GM12892 (cell line): ENCODE measurements at places on chromosomes 5 and 9.

GRCh38 chr5:74141053-74141452 lies 499.5 kb downstream of the ENC1 start:
- DNase-seq = no peak

GRCh38 chr5:151104795-151105194 lies 24.0 kb upstream of the TNIP1 start:
- no peak for DNase-seq

- no peak for DNase-seq
These were observed 323.6 kb upstream of the PRR16 start for GRCh38 chr5:120140501-120140900.

GRCh38 chr9:83013867-83014605 lies 48.9 kb downstream of the RASEF start:
- no peak for DNase-seq

- DNase-seq = no peak
These were observed 838.0 kb upstream of the DMAC1 start for GRCh38 chr9:8637626-8638025.

GRCh38 chr9:123373946-123374345 lies 17.9 kb downstream of the CRB2 start:
- DNase-seq = no peak

DNA sequence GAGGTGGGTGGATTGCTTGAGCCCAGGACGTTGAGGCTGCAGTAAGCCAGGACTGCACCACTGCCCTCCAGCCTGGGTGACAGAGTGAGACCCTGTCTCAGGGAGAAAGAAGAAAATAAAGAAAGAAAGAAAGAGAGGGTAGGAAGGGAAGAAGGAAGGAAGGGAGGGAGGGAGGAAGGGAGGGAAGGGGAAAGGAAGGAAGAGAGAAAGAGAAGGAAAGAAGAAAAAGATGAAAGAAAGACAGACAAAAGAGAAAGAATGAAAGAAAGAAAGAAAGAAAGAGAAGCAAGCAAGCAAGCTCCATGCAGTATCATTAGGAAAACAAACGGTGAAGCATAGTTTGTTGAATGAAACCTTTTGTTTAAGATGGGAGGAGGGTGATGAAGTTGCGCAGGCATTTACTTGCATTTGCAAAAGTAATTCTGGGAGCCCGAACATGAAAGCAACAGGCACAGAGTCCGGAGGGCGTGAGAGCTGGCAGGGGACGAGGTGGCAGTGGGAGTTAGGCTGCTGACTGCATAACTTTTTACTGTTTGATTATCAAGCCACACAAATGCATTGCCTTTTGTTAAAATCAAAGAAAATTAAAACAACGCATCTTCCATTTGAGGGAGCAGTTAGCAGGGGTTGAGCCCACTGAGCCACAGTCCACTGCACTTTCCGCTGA lies 26.0 kb upstream of the CEP72 start:
- no peak for DNase-seq

GRCh38 chr5:132489871-132490483 lies 596 bp downstream of the IRF1 start:
- peak; percentile 67 for DNase-seq

DNA sequence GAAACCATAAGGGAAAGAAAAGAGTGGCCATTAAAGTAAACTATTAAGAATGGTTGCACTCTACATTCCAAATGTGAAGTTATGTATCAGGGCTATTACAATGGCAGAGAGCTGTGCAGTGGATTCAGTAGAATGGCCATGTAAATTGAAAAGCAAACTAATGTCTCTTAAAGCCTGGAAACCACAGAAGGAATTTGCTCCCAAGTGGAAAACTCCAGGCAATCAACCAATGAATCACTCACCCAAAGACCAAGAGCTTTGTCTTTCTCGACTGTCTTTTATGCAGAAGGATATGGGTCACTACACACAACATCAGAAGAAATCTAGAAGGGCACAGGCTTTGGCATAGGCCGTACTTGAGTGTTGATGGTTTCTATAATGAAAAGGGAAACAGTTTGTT lies 114.9 kb downstream of the TLE1 start:
- DNase-seq = no peak

DNA sequence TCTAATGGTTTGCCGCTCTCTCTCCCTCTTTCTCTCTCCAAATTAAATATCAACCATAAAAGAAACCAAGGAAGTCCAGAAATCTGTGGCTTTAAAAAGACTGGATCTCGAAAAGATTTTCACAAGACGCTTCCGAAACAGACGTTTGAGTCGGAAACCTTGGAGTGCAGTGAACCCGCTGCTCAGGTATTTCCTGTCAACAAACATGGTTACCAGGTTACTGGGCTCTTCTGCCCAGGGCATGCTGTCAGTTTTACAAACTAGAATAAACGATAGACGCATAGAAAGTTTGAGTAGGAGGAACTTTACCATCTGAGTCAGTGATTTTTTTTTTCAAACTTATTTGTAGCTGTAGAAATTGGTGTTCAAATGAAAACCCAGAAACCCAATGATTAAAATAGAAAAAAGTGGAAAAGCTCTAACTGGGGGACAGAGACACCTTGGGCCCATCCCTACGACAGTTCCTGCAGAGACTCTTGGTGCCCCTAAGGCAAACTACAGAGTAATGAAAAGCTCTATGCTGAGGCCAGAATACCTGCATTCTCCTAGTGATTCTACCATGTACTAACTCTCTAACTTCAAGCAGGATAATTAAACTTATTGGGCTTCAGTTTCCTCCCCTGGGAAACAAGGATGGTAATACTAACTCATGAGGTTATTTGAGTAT lies 90.0 kb downstream of the DOCK8 start:
- DNase-seq = no peak

GRCh38 chr5:174272671-174273070 lies 227.2 kb downstream of the NSG2 start:
- DNase-seq = no peak

DNA sequence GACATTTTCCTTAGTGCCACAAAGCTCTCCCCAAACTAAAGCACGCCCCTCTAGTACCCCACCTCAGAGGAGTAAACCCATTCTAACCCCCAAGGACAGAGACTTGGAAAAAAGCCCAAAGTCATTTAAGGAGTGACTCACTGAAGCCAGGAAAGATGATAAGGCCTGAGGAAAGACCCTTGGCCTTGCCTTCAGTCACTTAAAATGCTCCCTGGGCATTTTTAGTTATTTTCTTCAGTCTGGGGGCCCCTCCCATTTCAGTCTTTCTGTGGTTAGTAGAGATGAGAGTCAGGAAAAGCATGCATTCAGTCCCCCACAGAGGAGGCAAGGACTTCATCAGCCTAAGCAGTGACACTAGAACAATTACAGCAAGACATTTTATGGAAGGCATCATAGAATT lies 13.7 kb upstream of the TLX3 start:
- no peak for DNase-seq

DNA sequence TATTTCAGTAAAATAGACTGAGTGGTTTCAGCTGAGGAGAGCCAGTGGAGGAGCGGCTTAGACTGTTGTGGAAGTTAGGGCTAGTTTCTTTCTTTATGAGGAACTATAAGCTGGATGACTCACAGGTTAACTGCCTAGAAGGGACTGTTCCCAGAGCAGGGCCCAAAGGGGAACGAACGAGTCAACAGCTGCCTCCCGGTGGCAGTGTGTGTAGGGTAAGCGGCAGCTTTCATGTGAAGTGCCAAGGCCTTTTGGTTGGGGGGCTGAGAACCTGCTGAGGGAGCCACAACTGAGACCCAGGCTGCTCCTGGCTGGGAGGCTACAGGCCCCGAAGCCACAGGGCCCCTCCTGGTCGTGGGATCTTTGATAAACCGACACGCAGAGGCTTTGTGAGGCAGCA lies 7.0 kb downstream of the SQSTM1 start:
- DNase-seq = no peak

GRCh38 chr9:114722937-114723620 lies 41.1 kb upstream of the TEX48 start:
- no peak for DNase-seq

DNA sequence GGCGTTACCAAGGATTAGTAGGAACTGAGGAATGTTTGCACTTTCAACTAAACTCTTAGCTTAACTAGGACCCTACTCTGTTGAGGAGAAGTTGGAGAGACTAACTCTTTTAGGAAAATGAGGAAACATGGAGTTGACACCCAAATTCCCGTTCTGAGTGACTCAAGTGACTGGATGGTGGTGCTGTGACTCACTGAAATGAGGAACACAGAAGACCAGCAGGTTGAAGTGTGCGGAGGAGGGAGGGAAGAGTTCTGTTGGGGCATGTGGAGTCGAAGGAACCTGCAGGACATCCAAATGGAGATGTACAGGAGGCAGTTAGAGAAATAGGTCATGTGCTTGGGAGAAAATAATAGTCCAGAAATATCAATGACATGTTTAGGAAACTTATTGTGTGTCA lies 8.2 kb downstream of the HEXB start:
- no peak for DNase-seq

DNA sequence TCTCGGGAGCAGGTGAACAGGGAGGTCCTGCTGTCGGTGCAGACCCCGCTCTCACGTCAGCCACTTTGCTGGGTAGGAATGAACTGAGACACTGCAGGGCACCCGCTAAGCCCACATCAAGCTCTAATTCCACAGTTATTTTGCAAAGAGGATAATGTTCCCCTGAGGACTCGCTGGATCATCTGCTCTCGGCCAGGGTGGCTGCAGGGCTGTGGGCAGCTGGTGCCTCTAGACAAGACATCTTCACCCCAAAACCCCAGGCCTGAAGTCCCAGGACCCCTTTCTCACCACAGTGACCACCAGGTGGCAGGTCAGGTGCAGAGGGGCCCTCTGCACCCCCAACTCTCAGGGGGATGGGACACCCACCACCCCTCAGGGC lies 135.1 kb upstream of the PPP1R26 start:
- no peak for DNase-seq

DNA sequence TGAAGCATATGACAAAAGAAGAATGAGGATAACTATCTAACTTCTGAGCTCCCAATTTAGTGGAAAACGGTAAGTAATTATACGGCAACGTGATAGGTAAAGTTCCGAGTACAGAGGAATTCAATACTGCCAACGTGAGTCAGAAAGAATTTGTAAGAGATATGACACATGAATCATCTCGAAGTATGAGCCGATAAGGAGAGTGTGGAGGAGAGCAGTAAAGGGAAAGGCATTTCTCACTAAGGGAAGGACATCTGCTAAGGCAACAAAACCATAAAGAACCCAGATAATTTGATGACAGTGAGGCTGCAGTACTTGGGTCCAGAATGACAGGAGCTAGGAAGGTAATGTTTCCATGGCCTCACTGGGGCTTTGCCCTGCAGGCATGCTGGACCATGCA lies 11.0 kb downstream of the MPDZ start:
- no peak for DNase-seq

DNA sequence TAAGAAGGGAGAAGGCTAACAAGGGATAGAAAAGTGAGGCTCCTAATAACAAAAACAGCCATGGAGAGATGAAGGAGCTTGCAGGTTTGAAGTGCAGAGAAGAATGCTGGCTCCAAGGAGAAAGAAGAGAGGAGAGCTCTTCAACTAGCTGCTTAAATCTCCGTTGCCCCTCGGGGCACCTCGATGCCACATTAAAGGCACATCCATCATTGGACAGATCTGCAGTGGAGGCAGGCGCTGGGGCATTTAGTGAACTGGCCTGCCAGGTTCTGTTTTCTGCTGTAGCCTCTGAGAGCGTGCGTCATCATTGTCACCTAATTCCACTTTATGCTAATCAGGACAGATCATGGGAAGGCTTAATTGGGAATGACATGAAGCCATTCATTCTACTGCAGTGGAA lies 1426.2 kb upstream of the WWC1 start:
- no peak for DNase-seq

- DNase-seq = no peak
These were observed 2.6 kb downstream of the OLFML2A start for GRCh38 chr9:124779368-124780059.

- DNase-seq = no peak
These were observed 138.9 kb upstream of the RAI14 start for GRCh38 chr5:34517249-34517648.

DNA sequence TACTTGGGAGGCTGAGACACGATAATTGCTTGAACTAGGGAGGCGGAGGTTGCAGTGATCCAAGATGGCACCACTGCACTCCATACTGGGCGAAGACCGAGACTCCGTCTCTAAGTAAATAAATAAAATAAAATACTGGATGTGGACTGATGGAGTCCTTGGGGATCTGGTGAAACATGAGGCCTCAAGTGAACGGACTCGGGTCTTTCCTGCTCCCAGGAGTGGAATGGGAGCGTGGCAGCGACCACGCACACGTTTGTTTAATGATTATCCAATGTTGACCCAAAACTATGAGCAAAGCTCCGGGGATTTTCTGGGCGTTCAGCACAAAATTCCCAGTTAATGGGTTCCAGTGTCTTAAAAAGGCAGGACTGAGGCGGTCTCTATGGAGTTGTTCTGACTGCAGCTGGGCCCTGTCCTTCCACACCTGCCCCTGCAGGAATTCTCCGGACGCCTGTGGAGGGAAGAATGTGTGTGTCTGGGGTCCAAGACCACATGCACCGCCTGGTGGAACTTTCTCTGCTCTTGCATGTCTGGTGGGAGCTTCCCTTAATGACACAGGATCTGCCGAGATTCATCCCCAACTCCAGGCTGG lies 26.6 kb downstream of the NEK6 start:
- DNase-seq = no peak

DNA sequence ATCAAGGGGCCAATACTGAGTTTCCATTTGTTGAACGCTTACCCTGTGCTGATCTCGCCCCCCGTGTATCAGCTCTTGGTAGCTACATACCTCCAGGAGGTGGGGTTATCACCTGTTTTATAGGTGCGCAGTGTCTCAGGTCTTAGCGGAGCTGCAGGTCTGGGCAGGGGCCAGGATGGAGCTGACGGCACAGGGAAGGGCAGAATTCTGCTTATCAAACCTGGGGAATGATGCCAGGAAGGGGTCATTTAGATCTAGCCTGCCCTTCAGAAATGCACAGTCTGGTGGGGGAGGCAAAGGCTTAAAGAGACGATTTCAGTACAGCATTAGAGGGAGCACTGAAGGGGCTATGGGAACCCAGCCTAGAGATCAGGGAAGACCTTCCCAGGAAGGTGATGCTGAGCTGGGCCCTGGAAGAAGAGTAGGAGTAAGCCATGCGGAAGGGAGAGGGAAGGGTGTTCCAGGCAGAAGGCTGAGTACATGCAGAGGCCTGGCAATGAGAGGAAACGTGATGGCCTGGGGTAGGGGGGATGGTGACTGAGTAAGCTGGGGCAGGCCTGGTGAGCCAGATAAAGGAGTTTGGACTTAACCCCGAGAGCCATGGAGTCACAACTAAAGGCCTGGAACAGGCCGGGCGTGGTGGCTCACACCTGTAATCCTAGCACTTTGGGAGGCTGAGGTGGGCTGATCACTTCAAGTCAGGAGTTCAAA lies 31.5 kb downstream of the OLFML2A start:
- no peak for DNase-seq

GRCh38 chr5:123156577-123157296 lies 67.7 kb downstream of the PRDM6 start:
- no peak for DNase-seq

- no peak for DNase-seq
These were observed 375.6 kb upstream of the CLINT1 start for GRCh38 chr5:158234323-158235158.

GRCh38 chr9:103014242-103014641 lies 19.1 kb downstream of the CYLC2 start:
- DNase-seq = no peak

DNA sequence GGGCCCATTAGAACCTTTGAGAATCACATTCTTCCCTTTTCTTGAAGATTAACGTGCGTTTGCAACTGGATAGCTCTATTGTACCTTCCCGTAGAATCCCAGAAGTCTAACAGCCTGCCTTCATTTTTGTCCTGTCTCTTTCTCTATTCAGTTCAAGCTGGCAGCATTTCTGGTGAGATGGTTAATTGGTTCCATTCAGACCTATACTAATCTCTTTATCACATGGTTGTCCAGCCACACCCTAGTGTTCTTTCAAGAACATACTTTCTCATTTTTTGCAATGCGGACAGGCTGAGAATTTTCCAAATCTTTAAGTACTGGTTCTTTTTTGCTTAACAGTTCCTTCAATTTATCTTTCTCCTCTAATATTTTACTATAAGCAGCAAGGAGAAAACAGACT lies 26.0 kb downstream of the NUTM2F start:
- DNase-seq = no peak
